ENCODE measurements at places on chromosomes 11 and 22.

DNA sequence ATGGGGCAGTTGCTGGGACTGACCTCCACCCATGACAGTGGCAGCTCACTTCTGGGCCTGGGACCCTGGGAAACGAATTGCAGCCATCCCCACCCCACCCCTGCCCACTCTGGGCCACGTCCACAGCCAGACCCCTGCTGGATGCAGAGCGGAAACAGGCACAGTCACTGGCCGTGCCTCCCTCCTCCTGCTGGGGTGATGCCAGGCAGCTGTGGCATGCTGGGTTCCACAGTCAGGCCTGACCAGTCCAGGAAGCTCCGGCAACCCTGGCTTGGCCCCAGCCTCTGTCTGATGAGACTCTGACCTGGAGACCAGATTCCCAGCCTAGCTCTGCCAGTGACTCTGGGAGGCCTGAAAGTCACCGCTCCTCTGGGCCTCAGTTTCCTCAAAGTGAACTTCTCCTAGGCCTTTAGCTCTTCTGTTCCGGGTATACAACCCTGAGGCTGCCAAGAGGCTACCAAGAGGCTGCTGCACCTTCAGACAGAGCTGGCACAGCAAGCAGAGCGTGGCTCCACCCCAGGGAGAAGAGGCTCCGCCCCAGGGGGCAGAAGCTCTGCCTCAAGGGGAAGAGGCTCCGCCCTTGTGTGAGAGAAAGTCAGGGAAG is 8.9 kb downstream of the SULT4A1 start:
- no peak for DNase-seq

DNA sequence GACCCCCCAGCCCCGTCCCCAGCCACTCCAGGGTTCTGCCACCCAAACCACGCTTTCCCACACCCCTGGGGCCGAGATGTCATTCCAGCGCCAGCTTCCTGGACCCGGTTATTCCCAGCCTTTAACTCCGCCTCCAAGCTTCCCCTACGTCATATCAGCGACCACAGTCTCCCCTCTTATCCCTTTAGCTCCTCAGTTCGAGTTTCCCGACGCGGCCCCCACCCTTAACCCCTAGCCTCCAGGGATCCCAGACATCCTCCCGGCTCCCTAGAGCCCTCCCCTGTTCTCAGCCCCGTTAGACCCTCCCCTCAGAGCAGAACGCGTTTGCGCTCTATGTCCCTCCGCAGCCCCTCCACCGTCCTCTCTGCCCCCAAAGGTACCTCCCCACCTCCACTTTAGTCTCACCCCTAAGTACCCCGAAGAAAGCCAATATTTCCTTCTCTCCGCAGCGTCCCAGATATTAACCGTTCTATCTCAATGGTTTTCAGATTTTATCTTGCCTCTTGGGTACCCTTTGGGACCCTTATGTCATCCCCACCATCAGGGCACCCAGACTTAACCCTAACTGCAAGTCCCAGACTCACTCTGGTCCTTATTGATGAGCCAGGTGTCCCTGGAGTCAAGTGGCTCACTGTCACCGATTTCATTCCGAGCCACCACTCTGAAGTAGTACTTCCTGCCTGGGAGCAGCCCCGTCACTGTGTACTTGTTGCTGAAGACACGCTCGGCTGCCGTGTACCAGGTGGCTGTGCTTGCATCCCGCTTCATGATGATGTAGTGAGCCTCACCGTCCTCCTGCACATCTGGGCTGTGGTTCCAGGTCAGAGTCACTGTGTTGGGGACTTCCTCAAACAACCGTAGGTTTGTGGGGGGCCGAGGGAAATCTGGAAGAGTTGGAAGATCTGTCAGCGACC is 8.0 kb downstream of the TMEM86A start:
- DNase-seq: peak; percentile 56

GRCh38 chr11:81253244-81253643 is 1480.4 kb downstream of the FAM181B start:
- no peak for DNase-seq

- peak; percentile 26 for DNase-seq
Observed at GRCh38 chr11:46099963-46100316, 21.3 kb downstream of the PHF21A start.

DNA sequence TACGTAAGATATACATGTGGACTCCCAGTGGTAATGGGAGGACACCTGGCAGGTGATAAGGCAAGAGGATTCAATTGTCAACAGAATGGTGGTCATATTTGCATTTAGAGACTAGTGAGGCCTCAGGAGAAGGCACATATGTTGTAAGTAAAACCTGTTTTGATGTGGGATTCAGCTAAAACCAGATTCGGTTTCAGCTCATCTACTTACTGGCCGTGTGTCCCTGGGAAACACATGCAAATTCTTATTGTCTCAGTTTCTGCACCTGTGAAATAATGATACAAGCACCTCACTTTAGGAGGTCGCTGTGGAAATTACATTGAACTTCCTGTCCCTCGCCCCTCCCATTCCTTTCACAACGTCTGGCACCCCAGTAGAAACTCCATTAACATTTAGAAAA is 78.9 kb upstream of the FIBIN start:
- DNase-seq: no peak

GRCh38 chr11:59368238-59369022 is 9.7 kb downstream of the OR5AN1 start:
- DNase-seq: no peak

- peak; percentile 17 for DNase-seq
Observed at GRCh38 chr22:27668828-27669797, 132.4 kb downstream of the MN1 start.

DNA sequence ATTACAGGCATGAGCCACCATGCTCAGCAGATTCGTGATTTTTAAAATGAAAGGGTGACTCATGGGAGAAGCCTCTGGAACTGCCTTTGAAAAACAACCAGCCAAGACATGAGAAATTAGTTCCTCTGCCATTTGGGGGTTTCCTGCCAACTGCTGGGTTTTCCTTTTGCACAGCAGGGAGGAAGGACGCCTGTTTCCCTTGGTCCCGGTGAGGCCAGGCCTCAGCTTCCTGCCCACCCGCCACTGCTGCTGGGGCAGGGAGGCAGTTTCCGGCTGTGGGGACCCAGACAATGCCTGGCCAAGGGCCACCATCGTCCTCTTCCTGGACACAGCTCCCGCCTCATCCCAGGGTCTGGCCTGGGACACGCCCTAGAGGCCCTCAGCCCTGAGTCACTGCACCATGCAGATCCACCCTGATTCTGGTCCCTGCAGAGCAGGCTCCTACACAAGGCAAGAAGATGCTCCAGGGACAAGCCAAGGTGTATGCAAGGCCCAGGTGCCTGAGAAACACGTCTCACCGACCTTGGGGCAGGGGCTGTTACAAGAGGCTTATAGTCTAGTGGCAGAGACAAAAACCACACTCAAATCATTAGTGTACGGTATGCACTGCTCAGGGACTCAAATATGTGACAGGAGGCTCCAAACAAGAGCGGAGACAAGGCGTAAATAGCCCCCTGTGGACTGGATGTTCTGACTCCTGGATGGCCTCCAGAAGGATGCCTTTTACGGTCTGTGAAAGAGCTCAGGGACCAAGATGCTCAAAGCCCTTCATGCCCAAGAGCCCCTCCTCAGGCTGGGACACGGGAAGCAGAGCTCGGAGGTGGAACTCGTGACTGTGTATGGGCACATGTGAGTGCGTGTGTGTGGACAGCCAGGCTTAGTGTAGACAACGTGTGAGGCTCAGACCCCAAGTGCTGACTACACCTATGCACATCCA is 10.0 kb downstream of the PPM1F start:
- peak; percentile 41 for DNase-seq

DNA sequence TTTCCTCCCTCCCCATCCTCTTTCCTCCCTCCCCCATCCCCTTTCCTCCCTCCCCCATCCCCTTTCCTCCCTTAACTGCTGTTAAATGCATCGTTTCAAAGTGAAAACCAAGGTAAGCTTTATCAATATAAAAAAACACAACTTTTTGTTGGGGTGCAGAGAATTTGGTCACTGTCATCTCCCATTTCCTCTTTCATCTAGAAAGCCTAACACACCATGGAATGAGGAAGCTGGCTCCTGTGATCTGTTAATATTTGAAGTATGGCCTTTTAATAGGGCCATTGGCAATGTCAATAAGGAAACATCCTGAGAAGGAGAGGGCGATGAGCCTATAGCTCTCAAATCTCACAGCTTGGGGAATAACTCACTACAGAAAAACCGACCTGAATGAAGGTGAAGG is 7.0 kb downstream of the EXPH5 start:
- no peak for DNase-seq

DNA sequence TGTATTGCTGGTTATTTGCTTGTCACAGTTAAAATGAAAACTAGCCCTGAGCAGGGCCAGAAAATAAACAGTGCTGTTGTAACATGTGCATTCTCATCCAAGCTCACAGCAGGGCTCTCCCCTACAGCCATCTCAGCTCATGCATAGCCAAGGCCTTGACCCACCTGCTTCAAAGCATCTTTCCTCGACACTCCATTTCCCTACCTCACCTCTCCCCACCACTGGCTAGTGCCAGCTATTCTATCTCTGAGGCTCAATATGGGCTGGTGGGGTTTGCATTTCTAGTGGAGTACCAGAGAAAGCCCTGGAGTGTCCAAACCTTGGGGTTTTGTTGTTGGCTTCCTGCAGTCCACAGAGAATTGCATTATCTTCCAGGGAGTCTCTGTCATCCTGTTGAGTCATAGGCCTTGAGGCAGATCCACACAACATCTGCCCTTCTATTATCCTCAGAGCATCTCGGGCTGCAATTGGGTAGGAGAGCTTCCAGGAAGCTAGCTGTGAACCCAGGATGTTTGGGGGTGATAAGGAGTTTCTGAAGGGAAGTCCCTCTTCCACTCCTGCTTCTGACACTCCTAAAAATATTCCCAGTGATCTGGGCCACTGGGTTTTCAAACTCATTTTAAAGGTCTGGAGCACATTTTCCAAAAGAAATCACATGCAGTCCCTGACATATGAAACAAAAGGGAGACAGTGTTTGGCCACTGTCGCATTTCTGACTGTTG is 36.1 kb upstream of the AMOTL1 start:
- no peak for DNase-seq

Data from CD4-positive, alpha-beta T cell treated with Interleukin-4 for 4 hours (primary cell).